ENCODE measurements at places on chromosomes 1 and 21.

DNA sequence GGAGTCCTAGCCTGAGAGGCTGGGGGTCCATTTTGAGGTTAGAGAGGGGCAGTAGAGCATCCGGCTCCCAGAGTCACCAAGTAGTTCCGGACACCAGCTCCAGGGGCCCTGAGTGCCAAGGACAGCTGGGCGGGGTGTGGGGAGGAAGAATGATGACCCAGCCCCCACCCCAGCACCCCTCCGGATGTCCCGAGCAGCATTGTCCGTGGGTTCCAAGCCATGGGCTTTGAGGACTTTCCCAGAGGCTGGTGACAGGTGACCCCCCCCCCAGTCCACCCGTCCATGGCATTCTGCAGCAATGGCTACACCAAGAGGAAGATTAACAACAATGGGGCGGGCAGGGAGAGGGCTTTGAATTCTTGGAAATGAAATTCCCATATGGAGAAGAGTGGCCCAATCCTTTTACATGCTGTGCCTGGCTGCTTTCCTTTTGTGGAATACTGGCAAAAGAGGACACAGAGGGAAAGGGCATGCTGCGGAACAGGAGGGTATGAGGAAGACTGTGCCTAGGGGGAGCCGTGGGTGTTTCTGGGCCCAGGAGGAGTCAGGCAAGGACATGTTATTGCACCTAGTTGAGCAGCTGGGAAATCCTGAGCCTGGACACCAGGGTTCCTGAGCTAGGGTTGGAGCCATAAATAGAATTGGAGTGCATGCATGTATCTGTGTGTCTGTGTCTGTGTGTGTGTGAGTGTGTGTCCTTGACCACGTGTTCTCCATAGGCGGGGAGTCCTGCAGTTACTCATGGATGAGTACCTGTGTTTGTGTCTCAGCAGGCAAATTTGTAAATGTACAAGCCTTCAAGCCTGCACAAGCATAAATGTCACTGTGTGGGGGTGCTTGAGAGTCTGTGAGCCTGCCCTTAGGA is 956 bp downstream of the ATP1A2 start:
- DNase-seq: no peak

- no peak for DNase-seq
These were observed 1503.0 kb downstream of the KCNT2 start for GRCh38 chr1:195105281-195105680.

DNA sequence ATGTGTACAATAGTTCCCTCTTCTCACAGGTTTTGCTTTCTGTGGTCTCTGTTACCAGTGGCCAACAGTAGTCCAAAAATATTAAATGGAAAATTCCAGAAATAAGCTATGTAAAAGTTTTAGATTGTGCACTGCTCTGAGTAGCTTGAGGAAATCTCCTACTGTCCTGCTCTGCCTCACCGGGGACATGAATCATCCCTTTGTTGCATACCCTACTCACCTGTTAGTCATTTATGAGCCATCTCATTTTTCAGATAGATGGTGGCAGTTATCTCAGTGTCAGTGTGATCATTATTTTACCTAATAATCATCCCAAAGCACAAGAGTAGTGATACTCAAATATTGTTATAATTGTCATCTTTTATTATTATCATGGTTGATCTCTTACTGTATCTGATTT is 688.1 kb downstream of the PLA2G4A start:
- no peak for DNase-seq

- no peak for DNase-seq
These were observed 4.9 kb downstream of the DNTTIP2 start for GRCh38 chr1:93874025-93874651.

GRCh38 chr1:153610334-153610733 is 2.6 kb downstream of the S100A16 start:
- DNase-seq: no peak

GRCh38 chr1:22872981-22873664 is 99.5 kb downstream of the LACTBL1 start:
- DNase-seq: no peak

DNA sequence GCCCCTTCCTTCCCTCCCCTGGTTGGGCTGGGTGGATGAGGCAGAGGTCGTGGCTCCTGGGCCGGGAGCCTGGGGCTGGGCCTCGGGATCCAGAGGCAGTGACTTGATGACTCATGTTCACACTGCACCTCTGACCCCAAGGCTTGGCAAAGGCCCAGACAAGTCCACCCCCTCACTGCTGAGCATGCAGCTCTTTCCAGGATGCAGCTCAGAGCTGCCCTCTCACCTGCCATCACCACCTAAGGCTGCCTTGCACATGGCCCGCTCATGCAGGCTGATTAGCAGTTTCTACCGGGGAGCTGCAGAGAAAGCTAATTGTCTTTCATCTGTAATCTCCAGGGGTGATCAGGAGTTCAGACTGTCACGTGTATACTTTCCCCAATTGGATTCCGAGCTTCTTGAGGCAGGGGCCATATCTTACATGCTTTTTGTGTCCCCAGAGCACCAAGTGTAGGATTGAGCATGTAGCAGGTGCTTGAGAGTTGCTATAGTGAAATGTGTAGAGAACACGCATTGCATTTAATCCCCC is 62.1 kb downstream of the LRRN2 start:
- DNase-seq: no peak

DNA sequence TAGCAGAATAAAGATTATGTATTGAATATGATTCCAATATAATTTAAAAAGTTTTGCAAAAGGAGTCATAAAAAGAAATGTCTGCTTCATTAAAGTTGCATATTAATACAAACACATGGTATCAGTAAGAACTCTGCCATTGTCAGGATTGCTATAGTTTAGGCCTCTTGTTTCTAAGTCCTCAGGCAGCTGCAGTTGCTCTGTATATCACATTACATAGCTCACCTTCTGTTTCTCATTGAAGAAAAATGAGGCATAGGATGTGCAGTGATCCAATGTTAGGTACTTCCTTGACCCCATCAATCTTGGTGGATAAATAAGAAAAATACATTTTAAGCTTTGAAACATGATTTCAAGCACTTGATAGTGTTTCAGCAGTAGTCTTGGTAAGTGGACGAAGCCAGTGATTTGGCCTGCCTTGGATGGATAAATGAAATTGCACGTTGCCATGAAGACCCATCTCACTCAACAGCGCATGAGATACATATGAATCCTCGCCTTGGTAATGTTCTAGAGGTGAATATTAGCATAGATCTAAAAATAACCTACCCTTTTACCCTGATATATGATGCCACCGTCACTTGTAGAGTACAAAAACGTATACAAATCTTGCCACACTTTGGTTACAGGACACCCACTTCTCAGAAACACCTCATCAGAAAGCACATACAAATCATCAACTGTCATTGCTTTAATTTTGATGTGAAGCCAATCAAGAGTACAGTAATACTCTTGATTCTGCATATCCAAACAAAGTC is 25.3 kb downstream of the ZFYVE9 start:
- no peak for DNase-seq

GRCh38 chr1:34052565-34052964 is 112.5 kb downstream of the CSMD2 start:
- no peak for DNase-seq

DNA sequence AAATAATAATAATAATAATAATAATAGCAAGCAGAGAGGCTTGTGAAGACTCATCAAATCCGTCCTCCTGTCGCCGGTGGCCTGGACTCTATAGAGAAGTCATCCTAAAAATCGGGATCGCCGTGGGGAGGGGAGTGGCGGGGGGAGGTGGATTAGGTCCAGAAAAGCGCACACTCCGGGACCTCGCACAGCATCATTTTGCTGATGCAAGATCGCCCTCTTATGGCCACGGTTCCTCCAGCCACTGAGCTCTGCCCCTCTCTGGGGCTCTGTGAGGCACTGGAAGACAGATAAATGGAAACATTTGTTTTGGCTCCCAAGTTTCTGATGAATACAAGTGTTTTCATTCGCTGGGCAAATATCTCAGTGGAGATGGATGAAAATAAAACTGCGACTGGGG is 612.0 kb downstream of the MATN1 start:
- DNase-seq: no peak

- no peak for DNase-seq
These were observed 14.3 kb downstream of the WDR64 start for GRCh38 chr1:241666419-241666818.

- DNase-seq: no peak
These were observed 33.5 kb upstream of the C1orf53 start for GRCh38 chr1:197868751-197869489.

- DNase-seq: no peak
These were observed 108.9 kb downstream of the LBR start for GRCh38 chr1:225318706-225319575.

GRCh38 chr1:232390590-232390989 is 239.3 kb downstream of the SIPA1L2 start:
- DNase-seq: no peak

DNA sequence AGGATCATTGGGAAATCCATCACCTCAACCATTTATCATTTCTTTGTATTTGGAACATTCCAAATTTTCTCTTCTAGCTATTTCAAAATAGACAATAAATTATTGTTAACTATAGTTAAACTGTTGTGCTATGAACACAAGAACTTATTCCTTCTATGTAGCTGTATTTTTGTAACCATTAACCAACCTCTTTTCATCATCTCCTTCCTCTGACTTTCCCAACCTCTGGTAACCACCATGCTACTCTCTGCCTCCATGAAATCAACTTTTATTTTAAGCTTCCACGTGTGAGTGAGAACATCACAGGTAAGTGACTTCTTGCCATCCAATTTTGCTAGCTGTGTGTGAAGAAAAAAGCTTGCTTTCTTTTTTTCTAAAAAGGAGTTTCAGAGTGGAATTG is 418 bp downstream of the IFI44L start:
- no peak for DNase-seq

DNA sequence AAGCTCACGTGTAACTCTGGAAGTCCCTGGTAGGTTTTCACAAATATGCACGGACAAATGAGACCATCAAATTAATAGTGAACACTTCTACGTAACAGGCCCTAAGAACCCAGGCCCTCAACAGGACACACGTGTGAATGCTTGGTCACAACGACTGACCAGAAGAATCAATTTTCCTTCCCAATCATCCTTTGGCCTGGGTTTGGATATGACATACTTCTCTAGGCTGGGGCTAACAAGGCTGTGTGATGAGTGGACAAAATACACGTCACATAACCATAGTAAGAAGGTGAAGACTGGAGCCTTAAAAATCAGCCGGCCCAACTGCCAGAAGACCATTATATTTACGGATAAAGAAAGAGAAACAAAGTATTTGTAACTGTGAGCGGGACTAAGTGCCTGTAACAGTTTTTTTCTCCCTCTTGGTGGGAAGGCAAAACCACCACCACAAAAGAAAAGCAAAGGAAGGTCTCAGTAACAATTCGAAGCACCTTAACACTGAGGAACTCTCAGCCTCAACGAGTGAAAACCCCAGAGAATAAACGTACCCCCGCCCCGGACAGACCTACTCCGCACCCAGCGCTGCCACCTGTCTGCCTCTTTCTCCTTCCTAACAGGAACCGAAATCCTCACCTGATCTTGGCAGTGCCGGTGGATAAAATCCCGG is 450 bp downstream of the SDE2 start:
- no peak for DNase-seq

- no peak for DNase-seq
These were observed 5.0 kb downstream of the KPNA6 start for GRCh38 chr1:32112806-32113375.

DNA sequence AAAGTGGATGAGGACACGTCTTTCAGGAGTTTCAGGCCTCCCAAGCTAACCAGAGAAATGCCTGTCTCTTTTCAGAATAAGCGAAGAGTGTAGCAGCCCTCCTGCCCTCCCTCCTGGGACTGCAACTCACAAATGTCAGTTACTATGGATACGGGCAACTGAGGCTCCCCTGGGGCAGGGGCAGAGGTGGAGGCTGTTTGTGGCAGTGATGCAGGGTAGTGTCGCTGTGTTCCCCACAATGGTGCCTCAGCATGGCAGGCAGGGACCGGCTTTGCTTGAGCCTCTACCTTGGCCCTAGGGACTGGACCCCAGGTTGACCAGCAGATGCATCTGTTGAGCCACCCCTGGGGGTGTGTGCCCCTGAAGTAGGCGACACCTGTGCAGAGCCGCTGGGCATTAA is 10.2 kb downstream of the NFASC start:
- DNase-seq: no peak

- DNase-seq: no peak
These were observed 38.7 kb upstream of the LRRC8C start for GRCh38 chr1:89594096-89594740.

DNA sequence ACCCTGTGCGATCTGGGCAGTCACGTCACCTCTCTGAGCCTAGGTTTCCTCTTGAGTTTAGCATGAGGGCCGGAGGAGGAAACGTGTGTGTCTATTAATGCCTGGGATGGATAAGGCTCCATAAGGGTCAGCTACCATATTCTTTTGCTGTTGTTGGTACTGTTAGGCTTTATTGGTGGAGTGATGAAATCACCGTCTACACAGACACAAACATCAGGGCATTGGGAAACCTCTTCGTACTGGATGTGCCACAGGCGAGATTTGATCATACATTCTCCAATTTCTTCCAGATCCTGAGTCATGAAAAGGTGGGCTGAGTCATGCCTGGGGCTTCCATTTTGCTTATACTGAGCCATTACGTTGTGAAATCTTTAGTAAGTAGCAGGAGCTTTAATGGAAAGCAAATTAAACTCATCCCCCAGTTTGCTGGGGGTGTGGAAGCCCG is 24.9 kb upstream of the GRHL3 start:
- DNase-seq: no peak

GRCh38 chr21:39311164-39311563 is 2.3 kb downstream of the BRWD1 start:
- DNase-seq: no peak

GRCh38 chr1:32878183-32878582 is 7.5 kb upstream of the FNDC5 start:
- DNase-seq: no peak

GRCh38 chr1:199287647-199288046 is 648.8 kb downstream of the PTPRC start:
- no peak for DNase-seq

GRCh38 chr21:40886006-40886405 is 39.0 kb upstream of the DSCAM start:
- DNase-seq: no peak

GRCh38 chr1:20327467-20327866 is 36.8 kb downstream of the VWA5B1 start:
- no peak for DNase-seq

- DNase-seq: no peak
These were observed 65.2 kb downstream of the TMCO4 start for GRCh38 chr1:19734472-19734999.

DNA sequence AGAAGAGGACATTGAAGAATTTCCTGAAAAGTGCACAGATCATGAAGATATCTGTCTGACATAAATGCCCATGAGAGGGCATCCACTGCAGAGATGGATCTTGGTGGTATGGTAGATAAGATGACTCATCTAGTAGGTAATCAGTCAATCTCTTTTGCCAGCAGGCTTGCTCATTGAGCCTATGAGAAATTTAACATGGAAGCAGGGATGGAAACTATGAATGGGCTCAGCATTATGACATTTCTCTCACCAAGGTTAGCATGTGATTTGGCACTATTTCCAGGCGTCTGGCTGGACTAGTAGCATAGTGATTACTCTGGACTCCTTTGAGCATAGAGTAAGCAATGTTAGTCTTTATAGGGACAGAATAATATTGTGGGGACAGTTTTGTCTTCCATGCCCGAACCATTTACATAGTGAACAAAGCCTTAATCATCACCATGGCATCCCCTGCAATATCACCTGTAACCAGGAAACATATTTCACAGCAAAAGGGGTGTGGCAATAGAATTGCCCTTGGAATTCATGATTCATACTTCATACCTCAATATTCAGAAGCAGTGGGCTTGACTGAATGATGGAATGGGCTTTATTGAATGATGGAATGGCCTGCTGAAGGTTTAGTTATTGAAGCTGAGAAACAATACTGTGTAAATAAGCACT is 7.3 kb downstream of the OR2C3 start:
- no peak for DNase-seq

Measured in stimulated activated CD8-positive, alpha-beta memory T cell treated with anti-CD3 and anti-CD28 coated beads, Interleukin-15, amount 100 ng/mL, for 4 hours (primary cell).